ENCODE measurements at places on chromosomes 5 and 9.

DNA sequence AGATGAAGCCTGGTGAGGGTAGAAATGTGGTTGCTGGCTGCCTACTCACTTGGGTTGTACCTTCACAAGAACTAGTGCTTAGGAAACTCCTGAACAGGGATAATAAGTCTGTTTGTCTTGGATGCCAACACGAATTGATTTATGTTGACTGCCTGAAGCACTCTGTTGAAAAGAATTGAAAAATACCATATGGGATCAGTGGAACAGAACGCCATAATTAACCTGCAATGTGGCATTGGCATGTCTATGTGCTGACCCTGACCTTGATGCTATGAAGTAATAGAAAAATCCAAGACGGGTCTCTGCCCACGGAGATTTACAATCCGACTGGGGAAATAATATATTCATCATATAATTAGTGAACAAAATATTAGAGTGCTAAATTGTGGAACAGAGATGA, 10.5 kb downstream of the LIX1 start:
- no peak for DNase-seq

- peak; percentile 20 for DNase-seq
These were observed 467 bp upstream of the PHF19 start for GRCh38 chr9:120877276-120878034.

DNA sequence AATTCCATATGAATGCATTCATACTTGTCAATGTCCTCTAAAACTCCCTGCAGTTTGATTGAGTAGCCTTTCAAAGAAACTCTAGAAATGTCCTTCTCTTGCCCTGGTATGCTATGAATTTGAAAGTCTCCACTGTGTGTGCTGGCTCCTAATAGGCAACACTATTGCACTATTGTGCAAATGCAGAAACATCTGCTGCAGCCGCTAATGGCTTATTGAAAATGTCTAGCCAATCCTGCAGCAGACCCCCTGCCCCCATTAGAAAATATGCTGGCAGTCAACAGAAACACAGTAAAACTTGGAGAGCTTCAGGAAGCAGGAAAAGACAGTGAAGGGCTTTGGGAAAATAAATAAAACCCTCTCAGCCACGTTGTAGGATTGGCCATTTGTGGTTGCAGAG, 87.3 kb upstream of the GRAMD2B start:
- DNase-seq: no peak

DNA sequence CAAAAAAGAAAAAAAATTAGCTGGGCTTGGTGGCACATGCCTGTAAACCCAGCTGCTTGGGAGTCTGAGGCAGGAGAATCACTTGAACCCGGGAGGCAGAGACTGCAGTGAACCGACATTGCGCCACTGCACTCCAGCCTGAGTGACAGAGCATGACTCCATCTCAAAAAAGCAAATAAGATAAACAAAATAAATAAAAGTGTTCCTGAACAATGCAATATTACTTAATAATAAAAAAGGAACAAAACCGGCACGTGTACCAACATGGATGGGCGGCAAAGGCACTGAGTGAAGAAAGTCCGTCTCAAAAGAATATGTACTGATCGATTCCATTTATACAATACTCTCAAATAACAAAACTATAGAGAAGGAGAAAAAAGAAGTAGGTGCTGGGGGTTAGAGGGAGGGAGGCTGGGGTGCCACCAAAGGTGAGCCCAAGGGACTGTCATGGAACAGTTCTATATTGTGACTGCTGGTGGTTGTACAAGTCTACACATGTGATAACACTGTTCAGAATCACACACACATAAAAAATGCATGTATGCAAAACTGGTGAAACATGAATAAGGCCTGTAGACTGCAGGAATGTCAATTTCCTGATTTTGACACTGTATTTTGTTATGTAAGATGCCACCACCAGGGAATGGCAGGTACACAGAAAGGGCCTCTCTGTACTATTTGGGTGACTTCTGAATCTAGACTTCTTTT, 15.8 kb downstream of the MYO10 start:
- no peak for DNase-seq

All from brain microvascular endothelial cell (primary cell).